ENCODE measurements at places on chromosomes 2 and 18.
A peak's percentile ranks its signal among the peaks of the same experiment; 100 is the strongest.

DNA sequence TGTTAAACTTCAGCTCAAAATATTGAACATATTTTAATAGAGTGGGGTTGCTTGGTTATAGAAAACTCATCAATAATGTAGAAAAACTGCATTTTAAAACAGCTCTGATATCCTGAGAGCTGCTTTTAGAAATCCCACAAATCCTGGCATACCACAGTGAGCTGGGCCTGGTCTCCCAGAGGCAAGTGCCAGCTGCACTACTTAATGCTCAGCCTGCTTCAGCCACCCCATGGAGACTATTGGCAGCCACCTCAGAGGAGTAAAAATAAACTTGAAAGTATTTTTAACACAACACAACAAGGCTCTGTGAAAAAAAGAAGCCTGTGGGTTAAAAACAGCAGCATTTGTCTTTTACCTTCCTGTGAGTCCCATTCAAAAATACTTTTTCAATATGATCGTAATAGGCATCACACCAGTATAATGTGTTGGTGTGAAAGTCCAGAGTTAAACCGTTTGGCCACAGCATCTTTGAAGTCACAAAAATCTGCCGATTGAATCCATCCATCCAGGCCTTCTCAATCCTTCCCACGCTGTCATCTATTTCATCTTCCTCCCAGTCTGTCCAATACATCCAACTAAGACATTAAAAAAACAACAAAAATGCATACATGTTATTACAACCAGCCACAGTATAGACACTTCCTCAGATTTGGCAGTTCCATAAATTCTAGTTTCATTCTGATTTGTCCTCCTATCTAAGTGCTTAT, 1115.3 kb downstream of the LRP1B start:
- no peak for DNase-seq

GRCh38 chr2:230614913-230615332, 97.7 kb upstream of the CAB39 start:
- no peak for DNase-seq

- DNase-seq, result peak; percentile 77
Measured at GRCh38 chr2:111122631-111123421, 2.1 kb downstream of the BCL2L11 start.

- DNase-seq, result no peak
Measured at GRCh38 chr2:207682557-207682956, 28.9 kb upstream of the CCNYL1 start.

GRCh38 chr2:30029804-30030203, 108.4 kb upstream of the ALK start:
- DNase-seq, result no peak

DNA sequence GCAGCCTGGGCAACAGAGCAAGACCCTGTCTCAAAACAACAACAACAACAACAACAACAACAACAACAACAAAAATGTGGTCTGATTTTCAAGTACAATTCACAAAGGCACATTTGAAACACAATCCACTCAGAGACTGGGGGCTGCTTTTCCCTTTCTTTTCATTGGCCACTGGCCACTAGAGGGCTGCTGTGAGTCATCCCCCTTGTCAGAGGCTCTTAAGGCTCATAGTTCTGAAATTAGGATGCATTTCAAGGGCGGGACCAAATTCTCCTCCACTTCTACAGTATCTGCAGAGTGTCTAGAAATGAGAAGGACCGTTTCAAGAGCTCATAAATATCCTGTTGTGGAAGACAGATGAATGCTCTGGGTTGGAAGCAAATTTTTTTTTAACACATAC, 285.4 kb downstream of the NRXN1 start:
- no peak for DNase-seq

DNA sequence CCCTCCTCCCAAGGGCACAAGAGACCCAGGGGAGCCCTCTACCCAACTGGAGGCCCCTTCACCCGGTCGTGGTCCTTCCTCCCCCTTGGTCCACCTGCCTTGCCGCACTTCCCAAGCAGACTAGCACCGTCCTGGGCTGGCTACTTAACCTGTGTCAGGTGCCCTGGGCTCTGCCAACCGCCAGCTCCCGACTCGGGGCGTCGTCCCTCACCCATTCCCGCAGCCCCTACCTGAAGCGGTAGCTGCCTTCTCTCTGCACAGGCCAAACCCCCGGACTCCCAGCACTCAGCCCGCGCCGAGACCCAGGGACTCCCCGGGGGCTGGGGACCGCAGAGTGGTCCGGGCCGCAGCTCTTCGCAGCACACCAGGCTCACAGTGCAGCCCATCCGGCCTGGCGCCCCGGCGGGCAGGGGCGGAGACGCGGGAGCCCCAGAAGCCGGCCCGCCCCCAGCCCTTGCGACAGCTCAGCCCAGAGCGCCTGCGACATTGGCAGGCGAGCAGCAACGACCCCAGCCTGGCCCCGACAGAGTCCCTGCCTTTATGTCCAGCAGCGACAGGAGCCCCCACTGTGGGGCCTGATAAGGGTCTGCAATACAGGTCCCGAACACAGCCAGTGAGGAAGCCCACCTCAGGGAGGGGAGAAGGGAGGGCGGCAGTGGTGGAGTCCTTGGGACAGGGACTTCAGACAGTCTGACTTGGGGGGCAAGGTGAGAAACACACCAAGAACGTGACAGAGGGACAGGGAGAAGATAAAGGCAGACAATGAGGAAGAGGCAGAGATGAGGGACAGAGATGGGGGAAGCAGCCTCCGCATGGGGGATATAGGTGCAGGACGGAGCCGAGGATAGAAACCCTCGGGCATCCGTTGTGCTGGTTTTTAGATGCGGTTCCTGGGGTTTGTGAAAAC, 31.0 kb upstream of the TNS1 start:
- DNase-seq, result no peak

- no peak for DNase-seq
Measured at GRCh38 chr2:27807476-27807875, 36.0 kb downstream of the MRPL33 start.

GRCh38 chr2:182824056-182824766, 42.2 kb downstream of the FRZB start:
- DNase-seq, result no peak

- no peak for DNase-seq
Measured at GRCh38 chr2:160803881-160804280, 310.3 kb upstream of the RBMS1 start.

- DNase-seq, result no peak
Measured at GRCh38 chr2:63035169-63035568, 15.5 kb upstream of the OTX1 start.

DNA sequence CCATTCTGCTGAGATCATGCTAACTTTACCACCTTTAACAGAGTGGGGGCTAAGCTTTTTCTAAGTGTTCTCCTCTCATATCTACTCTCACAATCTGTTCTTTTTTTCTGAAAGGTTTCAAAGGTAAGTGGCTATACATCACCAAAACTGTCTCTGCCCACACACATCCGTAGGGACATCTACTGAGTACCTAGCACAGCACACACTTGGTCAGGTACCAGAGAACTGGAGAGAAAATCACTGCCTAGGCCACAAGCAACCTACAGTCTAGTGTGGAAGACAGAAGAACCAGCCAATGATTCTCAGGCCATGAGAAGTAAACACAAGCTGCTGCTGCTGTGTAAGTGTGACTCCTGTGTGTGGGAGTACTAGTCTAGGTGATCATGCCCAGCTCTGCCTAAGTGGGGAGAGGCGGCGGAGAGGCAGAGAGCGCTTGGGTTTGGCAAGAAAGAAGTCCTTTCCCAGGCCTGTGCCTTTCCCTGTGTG, 176.1 kb upstream of the ZFP36L2 start:
- DNase-seq, result no peak

- DNase-seq, result no peak
Measured at GRCh38 chr2:66427300-66427699, 7.6 kb upstream of the MEIS1 start.

DNA sequence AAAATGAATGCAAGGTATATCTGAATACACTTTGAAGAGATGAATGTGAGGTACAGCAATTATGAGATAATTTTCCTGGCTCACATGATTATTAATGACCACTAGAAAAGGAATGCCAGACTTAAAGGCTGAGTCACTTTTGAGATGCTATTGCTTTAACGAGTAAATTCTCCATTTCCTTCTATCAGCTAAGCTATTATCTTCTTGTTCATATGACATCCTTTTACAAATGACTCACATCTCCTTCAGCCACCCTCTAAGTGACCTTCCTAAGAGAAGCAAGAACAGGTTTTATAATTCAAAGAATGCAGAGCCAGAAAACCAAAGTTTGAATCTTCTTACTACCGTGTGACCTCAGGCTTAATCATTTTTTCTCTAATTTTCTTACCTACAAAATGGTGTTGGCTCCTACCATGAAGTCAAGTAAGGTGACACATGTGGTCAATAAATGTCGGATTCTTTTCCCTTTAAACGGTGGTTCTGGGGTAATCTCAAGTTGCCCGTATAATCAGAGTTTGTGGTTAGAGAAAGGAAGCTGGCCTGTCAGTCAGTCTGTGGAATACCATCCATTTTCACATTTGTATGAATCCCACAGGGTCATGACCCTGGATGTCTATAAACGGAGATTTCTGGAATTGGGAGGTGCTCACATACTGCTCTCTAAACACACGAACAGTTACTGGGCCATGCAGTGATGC, 184.0 kb upstream of the PID1 start:
- peak; percentile 8 for DNase-seq

DNA sequence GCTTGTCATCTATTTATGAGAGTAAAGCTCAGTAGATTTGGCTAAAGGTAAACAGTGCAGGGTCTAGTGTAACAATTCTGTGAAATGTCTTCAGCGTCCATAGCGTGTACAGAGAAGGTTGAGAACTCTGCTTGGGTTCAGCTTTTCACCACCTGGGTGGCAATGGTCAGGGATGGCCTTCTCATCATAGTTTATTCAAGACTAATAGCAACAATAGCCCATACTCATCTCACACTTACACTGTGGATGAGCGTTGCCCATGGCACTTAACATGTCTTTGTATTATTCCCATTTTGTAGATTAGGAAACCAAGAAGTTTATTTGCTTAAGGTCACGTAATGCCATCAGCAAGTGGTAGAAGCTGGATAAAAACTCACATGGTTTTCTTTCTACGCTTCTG, 106.8 kb upstream of the RND3 start:
- no peak for DNase-seq

DNA sequence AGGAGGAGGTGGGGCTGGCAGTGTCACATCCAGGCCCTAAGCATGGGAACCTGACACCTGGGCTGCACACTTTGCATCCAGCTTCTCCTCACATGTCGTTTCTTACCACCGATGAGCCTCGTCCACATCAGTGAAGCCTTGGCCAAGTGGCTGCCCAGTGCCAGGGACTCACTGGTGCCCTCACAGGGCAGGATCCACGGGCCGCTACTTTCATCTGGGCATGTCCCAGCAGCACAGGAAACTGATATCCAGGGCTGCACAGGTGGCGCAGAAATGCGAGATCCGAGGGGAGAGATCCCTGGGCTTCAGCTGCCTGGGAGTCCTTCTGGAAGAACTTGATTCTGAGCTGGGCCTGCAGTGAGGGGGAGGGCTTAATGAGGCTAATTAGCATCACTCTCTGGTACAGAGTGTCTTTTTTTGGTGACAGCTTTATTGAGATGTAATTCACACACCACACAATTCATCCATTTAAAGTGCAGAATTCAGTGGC, 291.6 kb upstream of the HDAC4 start:
- DNase-seq, result no peak

- peak; percentile 73 for DNase-seq
Measured at GRCh38 chr18:2978661-2979106, 34.3 kb downstream of the LPIN2 start.

DNA sequence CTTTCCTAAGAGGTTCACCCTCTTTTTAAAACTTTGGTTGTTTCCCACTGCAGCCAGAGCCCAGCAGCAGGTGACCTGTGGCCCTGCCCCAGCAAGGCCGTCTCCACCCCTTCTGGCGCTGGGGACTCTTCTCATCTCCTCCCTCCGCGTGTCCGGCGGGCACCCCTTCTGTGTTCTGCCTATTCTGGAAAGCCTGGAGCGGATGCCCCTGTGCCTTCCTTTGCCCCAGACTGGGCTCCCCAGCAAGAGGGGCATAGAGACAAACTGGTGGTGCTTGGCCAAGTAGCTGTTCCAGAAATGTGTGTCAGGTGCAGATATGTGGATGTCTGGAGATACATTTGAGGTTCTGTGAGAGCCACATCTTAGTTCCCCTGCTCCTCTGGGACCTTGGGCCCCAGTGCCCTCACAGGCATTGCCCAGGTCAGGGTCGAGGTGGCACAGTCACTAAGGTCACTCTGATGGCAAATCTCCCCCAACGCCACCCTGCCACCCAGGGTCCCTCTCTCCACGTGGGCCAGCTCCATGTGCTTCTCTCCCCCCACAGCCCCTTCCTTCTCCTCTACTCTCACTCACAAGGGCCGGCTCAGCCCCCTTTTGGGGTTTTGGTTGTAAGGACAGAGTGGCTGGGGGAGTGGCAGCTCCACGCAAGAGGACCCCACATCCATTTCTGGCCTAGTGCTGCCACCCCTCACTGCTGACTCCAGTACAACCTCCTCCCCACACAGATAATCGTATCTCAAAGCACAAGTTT, 35.5 kb upstream of the TAF1B start:
- no peak for DNase-seq

- DNase-seq, result no peak
Measured at GRCh38 chr2:19312949-19313348, 45.5 kb downstream of the OSR1 start.

DNA sequence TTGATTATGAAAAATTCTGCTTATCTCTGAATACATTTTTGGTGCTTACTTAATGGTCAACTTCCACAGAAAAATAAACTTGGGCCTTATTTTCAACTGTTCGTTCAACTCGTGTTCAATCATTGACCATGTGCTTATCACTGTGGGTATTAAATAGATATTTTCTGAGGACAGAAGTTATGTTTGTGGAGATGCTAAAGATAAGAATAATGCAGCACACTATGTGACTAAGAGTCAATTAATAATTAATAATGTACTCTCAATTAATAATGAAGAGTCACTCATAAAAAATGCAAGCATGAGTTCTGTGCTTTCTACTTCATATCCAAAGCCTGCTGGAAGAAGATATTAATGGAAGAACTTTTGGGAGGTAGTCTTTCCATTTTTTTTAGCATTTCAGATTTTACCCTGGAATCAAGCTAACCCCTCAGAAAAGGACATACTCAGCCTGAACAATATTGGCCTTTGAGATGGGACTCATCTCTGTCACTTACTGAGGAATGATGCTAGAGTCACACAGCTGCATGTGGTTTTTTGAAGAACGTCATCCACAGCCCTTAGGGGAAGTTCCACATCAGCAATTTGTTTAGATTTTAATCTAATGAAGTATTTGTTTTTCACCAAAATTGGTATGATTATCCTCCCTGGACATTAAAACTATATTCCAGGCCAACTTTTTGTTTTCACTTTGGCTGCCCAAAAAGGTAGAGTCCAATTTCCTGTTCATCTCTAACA, 191.9 kb upstream of the CRIM1 start:
- peak; percentile 21 for DNase-seq

- DNase-seq, result no peak
Measured at GRCh38 chr2:145799595-145800108, 1279.7 kb upstream of the ZEB2 start.

- peak; percentile 56 for DNase-seq
Measured at GRCh38 chr18:3458952-3459853, 9.2 kb downstream of the TGIF1 start.

- DNase-seq, result no peak
Measured at GRCh38 chr2:105186967-105187498, 54.5 kb upstream of the GPR45 start.

Measured in inflammatory macrophage treated with lipopolysaccharide for 4 hours (primary cell).